Non-pigmented ciliary epithelial cell (primary cell): ENCODE measurements at places on chromosomes 12 and 14.
A peak's percentile ranks its signal among the peaks of the same experiment; 100 is the strongest.

GRCh38 chr12:26037615-26038220 is 79.2 kb downstream of the RASSF8 start:
- DNase-seq: no peak

DNA sequence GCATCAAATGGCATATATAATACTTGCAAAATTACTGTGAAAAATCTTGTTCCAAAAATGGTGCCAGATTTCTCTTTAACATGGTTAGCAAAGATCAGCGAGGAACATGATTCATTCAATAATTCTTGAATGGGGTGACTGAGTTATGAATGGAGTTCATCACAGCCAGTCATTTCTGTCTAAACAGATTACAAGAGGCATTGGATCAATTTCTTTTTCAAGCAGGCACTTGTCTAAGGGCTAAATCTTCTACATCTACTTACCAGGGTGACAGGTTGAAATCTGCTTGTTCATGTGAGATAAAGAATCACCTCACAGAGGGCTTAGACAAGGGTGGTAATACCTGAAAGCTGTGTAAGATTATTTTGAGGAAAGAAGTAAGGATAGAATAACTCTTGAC is 247.7 kb downstream of the ATP23 start:
- no peak for DNase-seq

DNA sequence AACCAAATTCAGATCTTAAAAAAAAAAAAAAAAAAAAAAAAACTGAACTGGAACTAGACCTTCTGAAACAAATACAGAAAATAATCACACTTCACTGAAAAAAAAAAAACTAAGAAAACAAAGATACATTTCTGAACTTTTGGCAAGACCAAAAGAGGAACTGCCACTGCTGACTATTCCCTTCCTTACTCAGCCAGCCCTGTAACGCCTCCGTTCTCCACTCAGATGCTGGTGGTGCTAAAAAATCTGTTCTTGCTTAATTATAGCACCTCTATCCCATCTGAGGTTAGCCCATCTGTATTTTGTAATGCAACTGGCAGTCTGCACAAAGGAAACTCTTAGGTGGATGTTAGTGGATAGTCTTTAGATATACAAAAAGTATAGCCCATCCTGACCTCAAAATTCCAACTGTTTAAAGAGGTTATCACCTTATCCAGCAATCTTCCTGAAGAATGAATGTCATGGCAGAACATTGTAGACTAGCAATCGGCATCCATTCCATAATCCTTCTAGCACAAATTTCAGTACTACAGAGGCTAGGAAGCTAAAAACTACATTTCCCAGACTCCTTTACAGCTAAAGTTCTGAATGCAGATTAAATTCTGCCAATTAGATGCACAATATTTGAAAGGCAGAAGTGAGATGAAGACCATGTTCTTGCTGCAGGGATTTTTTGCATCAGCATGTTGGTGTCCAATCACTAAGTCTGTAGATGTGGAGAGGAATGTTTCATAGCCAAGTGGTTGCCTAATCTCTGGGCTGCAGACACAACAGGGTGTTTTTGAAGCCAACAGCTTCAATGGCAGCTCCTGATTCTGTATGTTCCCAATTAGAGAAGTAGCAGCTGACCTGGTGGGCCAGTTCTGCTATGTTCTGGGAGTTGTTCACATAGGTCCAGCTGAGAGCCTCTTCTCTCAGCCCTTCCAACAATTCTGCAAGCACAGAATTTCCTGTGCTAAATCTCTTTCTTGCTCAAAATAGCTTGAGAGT is 5.7 kb downstream of the MAP3K9 start:
- no peak for DNase-seq

GRCh38 chr14:27845241-27845850 is 921.2 kb upstream of the FOXG1 start:
- DNase-seq: no peak

DNA sequence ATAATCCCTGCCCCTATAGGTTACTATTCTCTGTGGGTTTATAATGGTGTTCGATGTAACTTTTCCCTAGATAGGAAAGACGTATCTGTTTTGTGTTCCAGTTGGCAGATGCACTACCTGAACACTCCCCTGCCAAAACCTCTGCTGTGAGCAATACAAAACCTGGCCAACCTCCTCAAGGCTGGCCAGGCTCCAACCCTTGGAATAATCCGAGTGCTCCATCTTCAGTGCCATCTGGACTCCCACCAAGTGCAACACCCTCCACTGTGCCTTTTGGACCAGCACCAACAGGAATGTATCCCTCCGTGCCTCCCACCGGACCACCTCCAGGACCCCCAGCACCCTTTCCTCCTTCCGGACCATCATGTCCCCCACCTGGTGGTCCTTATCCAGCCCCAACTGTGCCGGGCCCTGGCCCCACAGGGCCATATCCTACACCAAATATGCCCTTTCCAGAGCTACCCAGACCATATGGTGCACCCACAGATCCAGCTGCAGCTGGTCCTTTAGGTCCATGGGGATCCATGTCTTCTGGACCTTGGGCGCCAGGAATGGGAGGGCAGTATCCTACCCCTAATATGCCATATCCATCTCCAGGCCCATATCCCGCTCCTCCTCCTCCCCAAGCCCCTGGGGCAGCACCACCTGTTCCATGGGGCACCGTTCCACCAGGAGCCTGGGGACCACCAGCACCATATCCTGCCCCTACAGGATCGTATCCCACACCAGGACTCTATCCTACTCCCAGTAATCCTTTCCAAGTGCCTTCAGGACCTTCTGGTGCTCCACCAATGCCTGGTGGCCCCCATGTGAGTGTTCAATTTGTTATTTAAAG is 11.3 kb downstream of the MAPK1IP1L start:
- no peak for DNase-seq

GRCh38 chr12:92640691-92641090 is 62.1 kb upstream of the PLEKHG7 start:
- no peak for DNase-seq

GRCh38 chr12:56874821-56875220 is 59.4 kb downstream of the SDR9C7 start:
- DNase-seq: no peak

GRCh38 chr12:126518596-126519200 is 1453.5 kb downstream of the AACS start:
- DNase-seq: peak; percentile 9

DNA sequence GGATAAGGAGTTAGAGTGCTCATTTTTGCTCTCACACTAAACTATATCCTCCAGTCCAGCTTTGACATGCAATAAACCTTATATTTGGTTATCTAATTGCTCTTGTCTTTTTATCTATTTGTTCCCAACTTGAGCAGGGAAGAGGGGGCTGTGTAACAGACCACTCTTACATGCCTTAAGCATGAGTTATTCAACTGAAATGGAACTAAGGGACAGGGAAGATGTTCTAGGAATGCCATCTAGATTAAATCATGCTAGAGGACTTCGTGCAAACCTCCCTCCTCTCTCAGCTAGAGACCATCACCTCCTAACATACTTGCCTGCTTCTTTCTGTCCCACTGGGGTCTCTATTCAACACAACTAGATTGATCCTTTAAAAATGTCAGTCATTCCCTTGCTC is 20.6 kb downstream of the SPX start:
- DNase-seq: no peak

DNA sequence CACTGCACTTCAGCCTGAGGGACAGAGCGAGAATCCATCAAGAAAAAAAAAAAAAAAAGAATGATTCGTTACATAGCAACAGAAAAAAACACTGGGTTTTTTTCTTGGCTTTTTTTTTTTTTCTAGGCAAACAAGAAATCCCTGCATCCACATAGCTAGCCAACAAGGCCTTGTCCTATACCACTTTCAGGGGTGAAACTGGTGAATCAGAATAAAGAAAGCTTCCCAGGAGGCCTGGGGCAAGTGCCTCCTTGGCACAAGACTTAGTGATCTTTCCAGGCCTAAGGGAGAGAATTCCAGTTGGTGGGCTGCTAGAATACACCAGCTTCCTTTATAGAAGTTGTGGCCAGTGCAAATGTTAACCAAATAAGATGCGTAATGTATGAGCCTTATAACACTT is 90.0 kb downstream of the VCPKMT start:
- DNase-seq: no peak

DNA sequence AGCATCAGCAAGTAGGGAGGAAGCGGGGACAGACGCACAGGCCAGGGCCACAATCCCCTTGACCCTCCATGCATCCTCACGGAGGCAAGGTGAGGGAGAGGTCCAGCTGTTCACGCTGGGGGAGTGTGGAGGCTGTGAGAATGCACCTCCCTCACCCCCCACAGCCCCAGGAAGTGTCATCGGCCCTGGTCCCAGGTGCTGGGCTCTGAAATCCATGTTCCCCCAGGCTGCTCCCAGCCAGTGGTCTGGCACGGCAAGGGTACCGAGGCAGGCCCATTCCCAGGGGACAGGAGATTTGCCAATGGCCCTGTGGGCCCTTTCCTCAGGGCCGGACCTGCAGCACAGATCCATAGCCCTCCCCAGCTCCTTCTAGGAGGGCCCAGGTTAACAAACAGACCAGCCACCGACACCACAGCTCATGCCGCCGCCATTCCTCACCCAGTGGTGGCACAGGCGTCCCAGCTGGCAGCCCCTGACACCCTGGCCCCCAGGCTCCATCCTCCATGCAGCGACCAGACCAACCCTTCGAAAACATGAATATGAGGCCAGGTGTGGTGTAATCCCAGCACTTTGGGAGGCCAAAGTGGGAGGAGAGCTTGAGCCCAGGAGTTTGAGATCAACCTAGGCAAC is 21.9 kb upstream of the EIF5 start:
- DNase-seq: no peak

DNA sequence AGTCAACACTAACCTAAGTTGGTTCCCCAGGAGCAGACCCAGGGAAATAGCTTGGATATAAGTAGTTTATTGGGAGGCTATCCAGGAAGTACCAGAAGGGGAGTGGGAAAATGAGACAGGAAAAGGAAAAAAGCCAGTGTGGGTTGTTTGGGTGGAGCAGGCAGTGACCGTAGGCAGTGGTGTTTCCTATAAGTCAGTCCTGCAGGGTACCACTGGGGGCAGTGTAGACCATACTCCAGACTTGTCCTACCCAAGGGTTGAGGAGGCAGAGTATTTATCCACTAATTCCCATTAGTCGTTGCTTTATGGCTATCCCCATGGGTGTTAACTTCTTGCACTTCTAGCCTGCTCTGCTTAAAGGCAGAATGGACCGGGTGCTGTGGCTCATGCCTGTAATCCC is 6.4 kb upstream of the CCDC60 start:
- no peak for DNase-seq

GRCh38 chr14:95206534-95206933 is 49.2 kb upstream of the DICER1 start:
- DNase-seq: no peak

GRCh38 chr12:76942267-76942666 is 63.4 kb upstream of the CSRP2 start:
- no peak for DNase-seq

GRCh38 chr12:39780913-39781446 is 161.4 kb upstream of the ABCD2 start:
- no peak for DNase-seq

- DNase-seq: no peak
Measured at GRCh38 chr12:96225044-96225855, 31.1 kb downstream of the ELK3 start.

DNA sequence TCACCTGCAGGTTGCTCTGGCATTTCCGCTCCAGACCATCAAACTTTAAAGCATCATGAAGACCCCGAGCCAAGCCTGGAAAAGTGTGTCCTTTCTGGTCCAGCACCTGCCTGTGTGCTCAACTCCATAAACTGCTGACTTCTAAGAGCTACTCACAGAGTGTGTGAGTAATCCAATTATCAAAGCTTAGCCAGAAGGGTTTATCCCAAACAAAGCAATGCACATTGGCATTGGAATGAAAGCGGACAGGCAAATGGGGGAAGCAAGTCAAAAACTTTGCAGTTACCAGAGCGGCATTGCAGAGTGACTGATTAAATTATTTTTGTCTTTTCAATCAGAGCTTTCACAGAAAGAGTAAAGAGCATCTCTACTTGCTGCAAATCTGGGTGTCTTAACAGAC is 1262.4 kb upstream of the SEL1L start:
- DNase-seq: no peak

GRCh38 chr12:127280393-127281275 is 986.3 kb upstream of the TMEM132C start:
- no peak for DNase-seq

GRCh38 chr14:101960225-101960624 is 4.1 kb upstream of the DYNC1H1 start:
- no peak for DNase-seq

- DNase-seq: no peak
Measured at GRCh38 chr12:6688543-6688998, 604 bp downstream of the ZNF384 start.

DNA sequence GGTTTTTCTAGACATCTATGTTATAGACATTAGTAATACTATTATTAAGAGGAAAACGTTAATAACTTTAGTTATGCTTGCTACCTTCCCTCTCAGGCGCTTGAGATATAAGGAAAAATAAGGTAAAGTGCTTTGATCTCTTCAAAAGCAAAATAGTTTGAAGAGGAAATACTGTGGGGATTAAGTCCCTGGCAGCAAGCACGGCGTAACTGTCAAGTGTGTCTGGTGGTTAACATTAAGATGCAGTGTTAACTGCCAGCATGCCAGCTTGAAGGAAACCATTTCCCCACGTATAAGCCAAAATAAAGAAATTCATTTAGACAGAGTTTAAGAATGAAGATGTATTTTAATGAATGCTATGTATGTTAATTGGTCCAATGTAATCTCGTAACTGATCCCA is 31.8 kb downstream of the PELI2 start:
- DNase-seq: no peak

DNA sequence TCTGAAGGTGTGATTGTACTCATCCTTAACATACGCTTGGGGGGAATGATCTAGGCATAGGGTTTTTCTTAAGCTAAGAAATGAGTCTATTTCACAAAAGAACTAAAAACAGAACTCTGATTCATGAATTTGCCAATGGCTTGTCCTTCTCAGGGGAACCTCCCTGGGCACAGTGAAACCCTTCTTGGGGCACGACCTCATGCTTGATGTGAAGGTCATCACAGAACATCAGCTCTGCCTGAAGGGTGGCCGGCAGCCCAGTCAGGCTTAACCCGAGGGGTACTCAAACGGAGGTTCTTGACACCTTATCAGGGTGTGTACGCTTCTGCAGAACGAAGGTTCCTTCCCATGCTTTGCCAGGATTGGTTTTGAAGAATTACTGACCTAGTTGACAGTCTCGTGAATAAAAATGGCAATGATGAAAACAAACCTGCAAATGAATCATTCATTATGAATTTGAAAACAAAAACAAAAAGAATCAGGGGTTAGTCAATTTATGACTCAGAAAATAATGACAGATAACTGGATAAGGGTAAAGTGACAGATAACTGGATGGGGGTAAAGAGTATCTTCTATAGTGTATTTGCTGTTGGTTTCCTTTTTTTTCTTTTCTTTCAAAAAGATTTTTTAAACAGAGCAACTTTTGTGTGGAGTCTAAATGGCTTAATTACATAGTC is 86.4 kb downstream of the GALNT8 start:
- DNase-seq: no peak

GRCh38 chr14:95537298-95538089 is 2.6 kb downstream of the GLRX5 start:
- no peak for DNase-seq

- DNase-seq: no peak
Measured at GRCh38 chr12:74985986-74986319, 223.7 kb downstream of the KCNC2 start.

GRCh38 chr12:15563663-15564062 is 225.5 kb downstream of the EPS8 start:
- DNase-seq: no peak

GRCh38 chr14:80456209-80456608 is 244.9 kb upstream of the DIO2 start:
- DNase-seq: no peak
